ENCODE measurements at places on chromosomes 6 and 20.

DNA sequence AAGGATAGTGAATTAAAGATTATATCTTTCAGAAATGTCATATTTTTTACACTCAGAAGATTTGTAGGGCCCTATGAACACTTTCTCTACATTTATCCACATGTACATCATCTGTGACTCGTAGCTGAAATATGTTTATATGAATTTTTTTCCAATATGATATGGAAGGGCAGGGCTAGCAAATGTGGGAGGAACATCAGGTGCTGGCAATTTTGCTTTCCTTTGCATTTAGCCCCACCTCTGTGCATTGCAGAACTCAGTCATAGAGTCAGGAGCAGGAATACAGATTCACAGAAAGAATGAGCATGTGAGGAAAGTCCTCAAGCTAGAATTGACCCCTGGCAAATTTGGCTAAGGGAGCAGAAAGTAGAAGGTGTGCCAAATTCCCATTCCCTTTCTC is 129.9 kb downstream of the CRYBG1 start:
- DNase-seq, result no peak

- peak; percentile 33 for DNase-seq
Observed at GRCh38 chr20:25470045-25470444, 62.6 kb downstream of the GINS1 start.

GRCh38 chr6:73263570-73263909 is 544 bp upstream of the KHDC1 start:
- DNase-seq, result no peak

GRCh38 chr20:58458342-58459057 is 56.7 kb downstream of the APCDD1L start:
- no peak for DNase-seq

DNA sequence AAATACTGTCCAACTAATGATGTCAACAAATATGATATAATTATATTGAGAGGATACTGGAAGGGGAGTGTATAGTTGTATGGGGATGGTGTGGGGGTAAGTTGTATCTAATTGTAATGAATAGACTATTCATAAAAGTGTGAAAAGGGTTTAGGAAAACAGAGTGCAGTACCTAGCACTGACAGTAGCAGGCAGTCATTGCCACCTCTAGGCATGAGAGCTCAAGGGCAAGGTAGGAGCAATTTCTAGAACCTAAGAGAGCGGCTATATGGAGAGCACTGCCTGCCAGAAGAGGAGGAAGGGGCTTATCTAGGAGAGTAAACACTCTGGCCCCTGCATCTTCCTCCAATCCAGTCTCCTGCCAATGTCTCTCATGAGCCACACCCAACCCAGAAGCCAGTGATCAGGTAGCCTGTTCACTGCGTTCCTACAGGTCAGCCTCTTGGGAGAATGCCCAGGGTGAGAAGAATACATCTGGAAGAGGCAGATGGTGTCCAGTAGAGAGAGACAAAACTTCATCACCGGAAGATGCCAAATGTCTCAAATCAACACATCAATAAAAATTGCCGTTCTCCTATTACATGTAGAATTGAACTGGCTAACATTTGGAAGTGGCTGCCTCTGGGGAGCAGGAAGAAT is 200.0 kb downstream of the LY86 start:
- DNase-seq, result no peak

- no peak for DNase-seq
Observed at GRCh38 chr20:61094581-61094980, 157.5 kb upstream of the CDH4 start.

GRCh38 chr20:51995551-51995951 is 193.2 kb upstream of the SALL4 start:
- no peak for DNase-seq

DNA sequence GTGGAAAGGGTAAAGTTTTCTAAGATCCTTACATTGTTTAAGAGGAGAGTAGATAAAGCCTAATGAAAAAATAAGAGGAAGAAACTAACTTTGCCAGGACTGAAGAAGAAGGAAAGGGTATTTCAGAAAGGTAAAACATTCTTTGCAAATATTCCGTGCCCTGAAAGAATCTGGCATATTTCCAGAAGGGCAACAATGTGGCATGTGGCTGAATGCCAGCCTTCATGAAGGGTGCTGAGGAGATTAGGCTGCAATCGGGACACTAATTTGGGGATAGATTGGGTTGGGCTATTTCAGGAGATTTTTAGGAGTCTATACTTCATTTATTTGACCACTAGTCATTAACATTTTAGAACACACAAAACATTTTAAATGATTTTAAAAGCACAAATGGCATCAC is 16.2 kb upstream of the UFL1 start:
- DNase-seq, result no peak

DNA sequence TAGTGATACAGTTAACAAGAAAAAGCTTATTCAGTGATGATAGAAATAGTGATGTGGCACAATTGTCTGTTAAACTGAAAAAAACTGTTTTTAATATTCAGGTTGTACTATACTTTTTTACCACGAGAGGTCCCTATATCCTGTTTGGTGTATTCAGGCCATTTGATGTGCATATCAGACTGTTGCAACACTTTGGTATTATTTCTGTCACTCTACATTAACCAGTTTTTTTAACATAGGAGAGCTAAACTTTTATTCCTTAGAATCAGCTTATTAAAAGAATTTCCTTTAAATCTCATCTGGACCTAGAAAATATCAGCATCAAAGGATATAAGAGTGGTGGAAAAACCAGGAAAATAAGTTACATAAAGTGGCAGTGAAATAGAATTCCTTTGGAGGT is 36.8 kb downstream of the TSPYL4 start:
- DNase-seq, result no peak

DNA sequence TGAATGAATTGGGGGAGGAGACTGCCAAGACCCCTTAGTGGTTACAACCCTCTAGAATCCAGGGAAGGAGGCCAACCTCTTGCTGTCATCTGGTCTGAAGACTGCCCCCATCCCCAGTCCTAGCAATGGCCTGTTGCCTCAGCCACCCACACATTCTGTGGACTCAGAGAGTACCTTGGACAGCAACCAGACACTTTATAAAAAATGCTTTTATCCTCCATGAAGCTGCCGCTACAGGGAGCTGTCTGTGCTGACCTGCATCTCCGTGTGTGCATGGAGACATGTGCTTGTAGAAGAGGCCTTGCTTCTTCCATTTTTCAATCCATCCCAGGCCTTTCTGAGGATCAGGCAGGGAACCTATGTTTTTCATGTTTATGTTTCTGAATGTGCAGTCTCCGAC is 15.2 kb downstream of the CDH22 start:
- peak; percentile 43 for DNase-seq

DNA sequence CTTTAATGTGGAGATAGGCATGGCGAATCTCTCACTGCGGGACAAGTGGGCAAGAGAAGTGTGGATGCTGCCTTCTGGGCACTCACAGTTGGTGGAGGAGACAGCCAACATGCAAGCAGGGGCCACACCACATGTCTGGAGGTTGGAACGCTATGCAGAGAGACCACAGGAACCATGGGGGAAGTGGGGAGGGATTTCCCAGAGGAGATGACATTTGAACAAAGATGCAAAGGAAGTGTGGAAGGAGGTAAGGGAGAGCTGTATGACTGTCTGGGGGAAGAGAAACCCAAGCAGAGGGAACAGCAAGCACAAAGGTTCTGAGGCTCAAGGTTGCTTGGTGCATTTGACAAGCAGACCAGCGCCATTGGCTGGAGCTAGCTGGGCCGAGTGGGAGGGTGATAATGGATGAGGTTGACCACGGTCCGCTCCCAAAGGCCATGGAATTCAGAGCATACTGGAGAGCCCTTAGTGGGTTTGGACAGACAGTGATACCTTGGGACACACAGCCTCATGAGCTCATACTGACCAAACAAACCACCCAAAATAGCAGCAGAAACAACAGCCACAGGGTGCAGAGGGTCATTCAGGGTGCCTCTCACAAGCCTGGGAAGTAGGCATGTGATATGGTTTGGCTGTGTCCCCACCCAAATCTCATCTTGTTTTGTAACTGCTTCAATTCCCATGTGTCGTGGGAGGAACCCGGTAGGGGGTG is 7.6 kb upstream of the FAM110A start:
- no peak for DNase-seq

GRCh38 chr6:109693111-109693510 is 2.0 kb downstream of the FIG4 start:
- DNase-seq, result no peak

DNA sequence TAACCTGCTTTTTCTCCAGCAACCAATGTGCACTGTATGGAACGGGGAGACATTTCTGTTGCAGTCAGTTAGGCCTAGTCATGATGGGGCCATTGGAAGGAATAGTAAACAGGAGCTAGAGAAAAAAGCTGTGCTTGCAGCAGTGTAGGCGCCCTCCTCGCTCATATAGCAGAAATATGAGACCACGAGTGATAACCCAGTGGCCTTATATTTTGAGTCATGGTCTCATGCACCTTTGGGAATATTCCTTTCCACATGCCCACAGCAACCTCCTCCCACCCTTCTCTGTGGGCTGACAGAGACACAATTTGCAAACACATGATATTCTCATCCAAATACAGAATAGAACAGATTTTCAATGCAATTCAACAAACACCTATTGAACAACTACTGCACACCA is 248.9 kb upstream of the CITED2 start:
- no peak for DNase-seq

DNA sequence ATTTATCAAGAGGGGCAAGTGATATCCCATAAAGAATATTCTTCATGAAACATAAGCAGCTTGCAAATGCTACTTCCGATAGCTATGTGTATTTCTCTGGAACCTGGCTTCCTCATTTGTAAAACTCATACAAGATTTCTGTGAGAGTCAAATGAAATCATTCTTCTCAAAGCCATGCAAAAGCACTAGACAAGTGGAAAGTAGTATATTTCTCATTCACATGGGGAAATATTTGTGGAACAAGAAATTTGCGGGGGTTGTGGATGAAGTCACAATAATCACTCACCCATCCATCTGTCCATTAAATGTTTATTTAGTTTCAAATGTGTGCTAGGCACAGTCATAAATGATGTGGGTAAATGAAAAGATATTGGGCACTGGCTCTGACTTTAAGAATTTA is 150.5 kb downstream of the IPCEF1 start:
- no peak for DNase-seq

- DNase-seq, result peak; percentile 5
Observed at GRCh38 chr20:21053002-21053762, 53.0 kb downstream of the LINC00237 start.

DNA sequence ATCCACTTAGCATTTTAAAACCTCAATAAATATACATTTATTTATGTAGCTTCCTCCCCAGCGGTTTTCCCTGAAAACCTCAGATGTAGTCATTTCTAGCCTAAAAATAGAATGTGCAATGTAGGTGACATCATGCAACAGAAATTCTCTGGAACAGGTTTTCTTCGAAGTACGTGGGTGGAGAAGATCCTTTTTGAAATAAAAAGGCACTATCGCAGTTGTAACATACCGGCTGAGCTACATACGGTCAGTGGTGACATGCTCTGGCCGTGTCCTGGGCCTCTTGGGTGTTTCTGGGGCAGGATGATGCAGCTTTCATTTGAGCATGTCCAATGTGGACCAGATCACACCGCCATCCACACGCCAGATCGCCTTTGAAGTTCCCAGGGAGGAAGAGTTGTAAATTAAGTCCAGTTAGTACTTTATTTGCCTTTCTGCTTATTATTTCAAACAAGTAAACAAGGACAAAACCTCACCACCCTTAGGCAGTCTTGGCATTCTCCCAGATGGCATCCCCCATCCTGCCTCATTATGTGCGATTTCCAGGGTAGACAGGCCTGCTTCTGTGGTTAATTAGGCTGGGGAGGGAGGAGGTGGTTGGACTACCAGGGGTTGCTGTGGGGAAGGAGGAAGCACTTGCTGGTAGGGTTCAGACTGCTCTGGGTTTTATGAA is 109.5 kb upstream of the CLDN20 start:
- no peak for DNase-seq

- peak; percentile 66 for DNase-seq
Observed at GRCh38 chr6:13574571-13575376, at the start of gene SIRT5. Gene SIRT5, plus strand, starts transcription at chr6:13574601. Its CDS starts 9,510 bp downstream, at chr6:13584111.

- DNase-seq, result no peak
Observed at GRCh38 chr6:38567436-38567835, 72.3 kb downstream of the BTBD9 start.

DNA sequence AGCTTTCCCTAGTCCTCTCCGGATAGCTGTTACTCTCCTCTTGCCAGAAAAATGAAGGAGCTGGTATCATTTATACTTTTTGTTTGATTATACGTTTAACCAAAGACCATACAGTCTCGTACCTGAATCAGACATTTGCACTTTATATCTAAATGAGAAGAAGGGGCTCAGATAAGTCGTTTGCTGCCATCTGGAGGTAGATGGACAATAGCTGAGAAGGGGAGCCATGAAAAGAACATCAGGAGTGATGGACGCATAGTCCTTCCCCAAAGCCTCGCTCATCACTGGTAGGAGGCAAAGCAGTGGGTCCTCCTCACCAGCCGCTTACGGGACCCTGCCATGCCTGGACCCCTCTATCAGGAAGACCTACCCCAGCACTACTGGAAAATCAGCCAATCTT is 45.4 kb downstream of the RPF2 start:
- DNase-seq, result no peak

DNA sequence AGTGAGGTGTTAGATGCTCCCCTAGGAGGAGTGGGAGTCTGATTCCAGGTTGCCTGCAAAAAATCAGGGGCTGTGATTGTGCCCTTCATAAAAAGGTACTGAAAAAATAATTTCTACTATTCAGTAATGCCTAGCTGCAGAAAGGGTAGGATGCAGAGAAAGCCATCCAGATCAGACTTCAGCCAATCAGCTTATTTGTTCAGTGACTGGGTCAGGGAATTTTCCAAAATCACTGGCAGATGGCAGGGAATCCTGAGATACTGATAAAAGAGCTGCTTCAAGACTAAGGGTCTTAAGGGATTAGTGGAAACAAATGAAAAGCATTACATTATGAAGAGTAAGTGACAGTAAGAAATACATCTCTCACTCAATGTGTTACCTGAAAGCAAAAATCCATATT is 42.8 kb upstream of the MTRF1L start:
- DNase-seq, result no peak

GRCh38 chr6:157822245-157823000 is 623 bp upstream of the SNX9 start:
- no peak for DNase-seq

DNA sequence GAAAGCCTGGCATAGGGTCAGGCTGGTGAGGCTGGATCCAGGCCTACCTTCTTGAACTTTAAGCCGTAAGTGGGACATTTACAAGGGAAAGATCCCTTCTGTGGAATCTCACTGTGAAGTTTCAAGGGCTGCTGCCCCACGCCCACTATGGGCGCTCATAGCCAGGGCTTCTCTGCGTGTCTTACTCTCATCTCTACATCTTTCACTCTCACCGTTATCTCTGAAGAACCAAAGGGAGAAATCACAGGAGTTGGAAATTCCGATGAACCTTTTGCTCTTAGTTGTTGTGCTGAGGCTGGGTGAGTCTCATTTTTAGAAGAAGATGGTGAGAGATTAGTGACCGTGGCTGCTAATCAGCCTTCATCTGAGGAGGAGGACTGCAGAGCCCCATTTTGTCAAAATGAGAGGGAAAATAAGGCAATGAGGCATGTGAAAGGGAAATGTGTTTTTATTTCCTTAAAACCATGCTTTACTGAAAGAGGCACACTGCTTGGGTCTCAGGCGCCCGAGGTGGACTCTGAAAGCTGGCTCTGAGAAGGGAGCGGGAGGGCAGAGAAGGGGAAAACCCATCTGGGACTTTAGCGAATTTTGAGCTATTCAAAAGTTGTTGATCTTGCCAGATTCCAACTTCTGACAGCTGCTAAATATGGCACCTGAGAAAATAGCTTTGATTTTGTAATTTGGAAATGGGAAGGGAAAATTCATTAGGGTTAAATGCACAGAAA is 301.5 kb downstream of the CLIC5 start:
- no peak for DNase-seq

GRCh38 chr20:60258255-60258863 is 300.1 kb downstream of the CDH26 start:
- DNase-seq, result no peak

Measured in NT2/D1 (cell line).